ENCODE measurements at places on chromosomes 4 and X. TPM values are rescaled to one million over a fixed set of nuclear protein-coding genes. Genes with fewer than 3 reads are reported as not detected.

RASSF6 gene
- total RNA-seq: 0.98 TPM

HMGN5 gene
- total RNA-seq: 2.7 TPM

BANK1 gene
- total RNA-seq: 0.70 TPM

PCDH18 gene
- total RNA-seq: not detected

AMBN gene
- not detected for total RNA-seq

RHOXF1 gene
- not detected for total RNA-seq

PDZD4 gene
- total RNA-seq: 3.6 TPM

RPS3A gene
- 1,578 TPM for total RNA-seq

CACNA1F gene
- total RNA-seq: not detected

RRH gene
- not detected for total RNA-seq

GAGE12F gene
- total RNA-seq: not detected

C4orf17 gene
- total RNA-seq: not detected

MAGEC3 gene
- total RNA-seq: not detected

TEX13B gene
- not detected for total RNA-seq

SLITRK4 gene
- total RNA-seq: 0.02 TPM

RTL5 gene
- 2.2 TPM for total RNA-seq

CHM gene
- total RNA-seq: 9.7 TPM

MAGEB2 gene
- not detected for total RNA-seq

EVC gene
- total RNA-seq: 12.9 TPM

ADGRL3 gene
- 0.05 TPM for total RNA-seq

CT83 gene
- total RNA-seq: not detected

TMPRSS11F gene
- not detected for total RNA-seq

ZIC3 gene
- total RNA-seq: not detected

BEX5 gene
- total RNA-seq: not detected

CXCL8 gene
- total RNA-seq: 19.3 TPM

CLDN22 gene
- not detected for total RNA-seq

ETDB gene
- not detected for total RNA-seq

DDIT4L gene
- 0.37 TPM for total RNA-seq

AFM gene
- not detected for total RNA-seq

ITGB1BP2 gene
- 1.0 TPM for total RNA-seq

CT47C1 gene
- not detected for total RNA-seq

CHIC1 gene
- total RNA-seq: 5.4 TPM
